ENCODE measurements at places on chromosomes 6 and 20.
A peak's percentile ranks its signal among the peaks of the same experiment; 100 is the strongest.

DNA sequence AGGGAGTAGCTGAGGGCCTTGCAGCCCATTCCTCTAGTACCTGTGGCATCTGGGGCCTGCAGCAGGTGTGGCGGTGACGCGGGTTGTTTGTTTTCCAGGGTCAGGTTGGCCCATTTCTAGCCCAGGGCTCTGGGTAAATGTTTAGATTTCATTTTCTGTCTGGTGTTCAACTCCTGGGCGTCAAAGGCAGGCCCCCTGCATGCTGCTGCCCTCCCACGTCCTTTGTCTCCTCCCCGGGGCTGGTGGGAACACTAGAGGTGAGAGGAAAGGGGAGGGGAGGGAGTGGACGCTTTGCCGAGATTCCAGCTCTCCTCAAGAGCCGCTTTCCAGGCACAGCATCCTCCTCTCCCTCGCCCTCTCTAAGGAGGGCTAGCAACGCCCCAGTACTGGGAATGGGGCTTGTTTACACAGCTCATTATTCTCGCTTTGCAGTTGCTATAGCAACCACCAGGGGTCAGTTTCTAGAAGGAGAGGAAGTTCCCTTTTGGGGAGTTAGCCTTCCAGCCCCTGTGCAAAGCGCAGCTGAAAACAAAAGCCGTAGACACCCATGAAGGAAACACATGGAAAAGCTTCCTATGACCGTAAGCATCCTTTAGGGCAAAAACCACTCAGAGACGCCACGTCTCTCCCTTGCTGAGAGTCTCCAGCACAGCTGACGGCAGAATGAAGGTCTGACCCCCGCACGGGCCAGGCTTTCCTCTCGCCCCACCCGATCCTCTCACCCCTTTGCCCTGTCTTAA is 170.6 kb downstream of the LY86 start:
- DNase-seq, result peak; percentile 62

DNA sequence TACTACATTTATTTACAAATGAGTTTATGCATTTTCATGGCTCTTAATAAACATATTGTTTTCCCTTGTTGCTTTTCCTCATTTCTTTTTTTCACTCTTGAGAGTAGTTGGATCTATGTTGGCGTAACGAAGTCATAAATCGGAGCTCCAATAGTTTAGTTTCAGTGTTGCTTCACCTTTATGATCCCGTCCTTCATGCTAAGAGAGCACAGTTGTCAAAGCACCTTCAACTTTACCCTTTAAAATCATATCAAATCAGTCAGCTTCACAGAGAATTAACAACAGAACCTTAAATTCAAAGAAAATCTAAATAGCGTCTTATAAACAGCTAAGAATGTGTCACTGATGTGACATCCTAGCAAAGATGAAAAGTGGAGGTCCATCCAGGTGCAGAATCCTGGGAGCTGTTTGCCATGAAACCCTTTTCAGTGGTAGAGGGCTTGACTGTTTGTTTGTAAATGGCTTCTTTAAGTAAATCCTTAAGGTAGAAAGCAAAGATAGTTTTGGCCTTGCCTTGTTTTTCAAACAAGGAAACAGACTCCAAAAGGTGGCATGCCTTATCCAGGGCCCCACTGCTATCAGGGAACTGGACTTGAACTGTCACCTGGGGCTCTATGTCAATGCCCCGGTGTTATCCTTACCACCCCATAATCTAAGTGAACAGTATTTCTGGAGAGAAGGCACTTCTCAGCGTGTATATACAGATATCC is 148.4 kb downstream of the AKAP7 start:
- DNase-seq, result no peak

GRCh38 chr6:168136622-168137021 is 57.6 kb upstream of the FRMD1 start:
- no peak for DNase-seq

GRCh38 chr6:140537834-140538705 is 1163.6 kb upstream of the CITED2 start:
- DNase-seq, result no peak

GRCh38 chr6:150783813-150784212 is 81.7 kb upstream of the MTHFD1L start:
- no peak for DNase-seq

GRCh38 chr6:37083243-37084138 is 78.0 kb downstream of the FGD2 start:
- no peak for DNase-seq

DNA sequence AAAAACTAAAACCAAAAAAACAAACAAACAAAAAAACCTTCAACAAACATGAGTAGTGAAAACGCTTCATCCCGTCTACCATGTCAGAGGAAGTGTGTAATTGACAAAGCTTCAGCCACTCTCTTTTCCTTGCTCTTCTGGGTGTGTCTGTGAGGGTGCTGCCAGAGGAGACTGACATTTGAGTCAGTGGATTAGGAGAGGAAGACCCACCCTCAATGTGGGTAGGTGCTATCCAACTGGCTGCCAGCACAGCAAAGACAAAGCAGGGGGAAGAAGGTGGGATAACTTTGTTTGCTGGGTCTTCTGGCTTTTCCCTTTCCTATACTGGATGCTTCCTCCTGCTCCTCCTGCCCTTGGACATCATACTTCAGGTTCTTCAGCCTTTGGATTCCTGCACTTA is 145.6 kb downstream of the TASP1 start:
- no peak for DNase-seq

- DNase-seq, result no peak
Observed at GRCh38 chr6:775863-776262, 82.9 kb upstream of the EXOC2 start.

- no peak for DNase-seq
Observed at GRCh38 chr6:131117878-131118277, 17.4 kb upstream of the AKAP7 start.

- peak; percentile 97 for DNase-seq
Observed at GRCh38 chr20:3786665-3787323, at the start of gene CENPB. Gene CENPB (minus strand): TSS chr20:3786740. CDS start chr20:3786483, 257 bp downstream.

- no peak for DNase-seq
Observed at GRCh38 chr20:142290-142689, at the start of gene DEFB126. Gene DEFB126 (plus strand): TSS chr20:142590. CDS start chr20:142629, 39 bp downstream.

GRCh38 chr6:157760589-157761330 is 62.3 kb upstream of the SNX9 start:
- DNase-seq, result no peak

DNA sequence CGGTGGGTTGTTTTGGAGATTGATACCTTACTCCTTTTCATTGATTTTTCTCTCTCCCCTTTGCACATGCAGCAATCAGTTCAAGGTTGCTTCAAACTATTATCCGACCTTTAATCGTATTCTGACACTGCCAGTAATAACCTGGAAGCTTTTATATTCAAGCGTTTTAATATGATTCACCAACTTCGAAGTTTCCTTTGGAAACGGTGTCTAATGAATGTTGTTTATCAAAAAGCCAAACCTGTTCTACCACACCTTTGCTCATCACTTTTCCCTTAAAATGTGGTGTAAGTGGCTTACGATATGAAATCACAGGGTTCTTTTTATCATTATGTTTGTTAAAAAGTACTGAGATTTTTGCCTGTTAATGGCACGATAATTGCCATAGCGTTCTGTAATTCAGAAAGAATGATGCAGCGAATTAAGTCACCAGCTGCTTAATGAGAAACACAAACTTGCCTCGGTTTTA is 660 bp downstream of the STXBP5 start:
- DNase-seq, result no peak

GRCh38 chr6:19818805-19819204 is 18.4 kb upstream of the ID4 start:
- no peak for DNase-seq

DNA sequence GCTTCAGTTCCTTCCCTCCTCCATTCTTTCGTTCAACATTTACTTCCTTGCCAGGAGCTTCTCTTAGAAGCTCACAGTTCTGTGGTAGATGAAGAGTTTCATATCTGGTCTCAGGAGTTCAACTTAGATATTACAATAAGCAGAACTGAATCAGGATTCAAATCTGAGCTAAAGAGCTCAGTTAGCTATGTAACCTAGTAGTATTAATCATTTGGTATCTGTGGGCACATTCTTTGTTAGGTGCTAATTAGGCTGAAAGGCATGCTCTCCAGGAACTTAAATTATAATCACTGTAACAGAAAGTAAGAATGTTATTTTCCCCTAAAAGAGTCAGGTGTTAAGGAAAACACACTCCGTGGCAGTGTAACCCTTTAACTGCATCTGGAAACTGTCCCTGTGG is 8.4 kb downstream of the ZNF76 start:
- DNase-seq, result no peak

- no peak for DNase-seq
Observed at GRCh38 chr6:399785-400534, 8.4 kb downstream of the IRF4 start.

DNA sequence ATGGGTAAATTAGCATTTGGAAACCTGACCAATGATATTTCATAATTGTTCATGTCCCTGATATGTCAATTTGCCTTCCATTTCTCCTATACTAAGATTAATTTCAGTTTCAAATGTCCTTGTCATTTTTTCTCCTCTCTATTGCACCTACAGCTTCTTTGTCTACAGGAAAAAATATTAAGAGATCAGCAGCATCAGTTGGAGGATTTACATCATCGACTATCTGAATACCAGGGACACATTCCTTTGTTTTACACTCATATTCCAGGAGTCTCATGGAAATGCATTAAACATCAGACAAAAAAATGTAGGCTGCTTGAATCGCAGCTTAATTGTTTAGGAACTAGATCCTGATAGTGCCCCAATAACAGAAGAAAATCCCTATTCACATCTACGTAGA is 188.2 kb downstream of the PRKN start:
- no peak for DNase-seq

- DNase-seq, result no peak
Observed at GRCh38 chr6:7721649-7722048, 4.2 kb upstream of the BMP6 start.

DNA sequence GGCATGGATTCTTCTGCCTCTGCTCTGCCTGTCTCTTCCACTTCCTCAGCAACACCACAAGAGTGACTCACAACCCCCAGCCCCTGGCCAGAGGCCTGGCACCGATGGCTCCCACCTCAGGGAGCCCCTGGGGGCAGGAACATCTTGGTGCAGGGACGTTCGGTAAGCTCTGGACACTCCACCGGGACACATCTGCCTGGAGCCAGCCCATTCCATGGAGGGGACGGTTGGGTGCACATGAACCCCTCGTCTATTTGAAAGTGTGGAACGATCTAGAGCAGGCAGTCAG is 246.5 kb downstream of the ERMARD start:
- no peak for DNase-seq

- DNase-seq, result no peak
Observed at GRCh38 chr20:53693262-53693871, 99.7 kb upstream of the ZNF217 start.

- DNase-seq, result no peak
Observed at GRCh38 chr6:73011945-73012344, 213.4 kb downstream of the KHDC1L start.

GRCh38 chr6:169926617-169927417 is 175.4 kb downstream of the ERMARD start:
- DNase-seq, result no peak

DNA sequence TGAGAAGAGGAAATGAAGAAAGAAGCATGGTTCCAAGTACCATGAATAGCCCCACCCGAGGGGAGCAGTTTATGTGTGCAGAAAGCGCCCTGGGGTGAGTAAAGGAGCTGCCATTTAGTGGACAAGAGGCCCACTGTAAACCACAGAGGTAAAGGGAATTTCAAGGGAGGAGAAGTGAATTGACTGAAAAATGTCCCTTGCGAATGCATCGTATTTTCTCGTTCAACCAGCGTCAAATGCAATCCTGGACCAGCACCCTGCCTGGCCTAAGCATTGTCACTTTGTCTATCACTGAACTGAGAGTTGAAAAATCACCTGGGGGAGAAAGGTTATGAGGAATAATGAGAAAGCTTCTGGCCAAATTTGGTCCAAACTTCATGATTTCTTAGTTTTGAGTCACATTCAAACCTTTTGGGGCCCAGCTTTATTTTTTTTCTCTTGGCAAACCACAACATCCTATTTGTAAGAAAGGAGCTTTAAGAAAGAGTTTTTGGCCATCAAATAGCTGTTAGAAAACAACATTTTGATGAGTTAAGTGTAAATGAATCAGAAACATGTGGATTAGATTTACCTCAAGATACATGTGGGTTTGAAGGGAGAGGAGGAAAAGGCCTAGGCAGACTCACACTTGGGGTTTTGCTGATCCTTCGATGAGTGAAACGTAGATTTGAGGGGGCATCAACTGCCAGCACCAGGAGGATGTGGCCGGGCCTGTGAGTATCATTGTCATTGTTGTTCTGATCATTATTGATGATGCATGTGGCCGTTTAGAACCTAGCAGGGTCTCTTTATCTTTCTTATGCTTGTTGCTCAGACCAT is 214.0 kb downstream of the CLIC5 start:
- DNase-seq, result no peak

- no peak for DNase-seq
Observed at GRCh38 chr20:36967636-36968035, 16.1 kb upstream of the SAMHD1 start.

- DNase-seq, result no peak
Observed at GRCh38 chr20:51750770-51751388, 17.3 kb downstream of the ATP9A start.

- no peak for DNase-seq
Observed at GRCh38 chr6:38573801-38574395, 65.8 kb downstream of the BTBD9 start.

- peak; percentile 64 for DNase-seq
Observed at GRCh38 chr6:34235307-34236130, 1.2 kb upstream of the HMGA1 start.

- DNase-seq, result no peak
Observed at GRCh38 chr6:6631053-6631452, 42.5 kb downstream of the LY86 start.

GRCh38 chr6:147434516-147434915 is 74.0 kb upstream of the SAMD5 start:
- no peak for DNase-seq

DNA sequence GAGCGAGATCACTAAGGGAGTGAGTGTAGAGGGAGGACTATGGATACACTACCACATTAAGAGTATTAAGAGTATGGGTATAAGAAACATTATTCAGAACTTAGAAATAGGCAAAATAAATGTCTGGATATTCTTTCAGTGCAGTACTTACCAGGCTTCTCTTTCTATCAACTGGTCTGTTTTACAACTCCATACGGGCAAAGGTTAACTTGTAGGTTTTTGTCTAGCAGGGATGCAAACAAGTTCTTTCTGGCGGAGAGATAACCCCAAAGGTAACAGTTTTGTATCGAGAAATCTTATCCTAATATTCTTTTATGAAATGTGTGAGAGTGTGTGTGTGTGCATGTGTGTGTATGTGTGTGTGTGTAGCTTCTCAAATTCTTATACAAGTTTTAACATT is 186.2 kb downstream of the ARHGAP18 start:
- no peak for DNase-seq

DNA sequence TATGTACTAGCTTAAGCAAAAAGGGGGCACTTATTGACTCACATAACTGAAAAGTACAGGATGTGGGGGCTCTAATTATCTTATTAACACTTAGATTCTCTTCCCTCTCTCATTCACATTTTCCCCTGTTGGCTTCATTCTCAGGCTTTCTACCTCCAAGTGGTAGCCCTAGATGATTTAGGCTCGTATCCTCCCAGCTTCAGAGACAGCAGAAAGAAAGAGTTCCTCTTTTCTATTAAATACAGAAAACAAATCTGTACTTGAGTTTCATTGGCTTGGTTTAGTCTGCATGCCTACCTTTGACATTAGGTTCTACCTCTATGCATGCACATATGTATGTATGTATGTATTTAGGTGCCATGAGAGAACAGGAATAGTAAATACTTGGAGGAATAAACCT is 15.5 kb upstream of the E2F3 start:
- no peak for DNase-seq

- DNase-seq, result no peak
Observed at GRCh38 chr6:37686111-37686510, 11.6 kb downstream of the MDGA1 start.

GRCh38 chr6:21996425-21997118 is 300.3 kb downstream of the PRL start:
- DNase-seq, result no peak

Data from glutamatergic neuron (in vitro differentiated cells).